Stimulated activated CD8-positive, alpha-beta memory T cell treated with anti-CD3 and anti-CD28 coated beads, Interleukin-7, amount 100 ng/mL, for 48 hours (primary cell): ENCODE measurements at places on chromosomes 4 and X.

DNA sequence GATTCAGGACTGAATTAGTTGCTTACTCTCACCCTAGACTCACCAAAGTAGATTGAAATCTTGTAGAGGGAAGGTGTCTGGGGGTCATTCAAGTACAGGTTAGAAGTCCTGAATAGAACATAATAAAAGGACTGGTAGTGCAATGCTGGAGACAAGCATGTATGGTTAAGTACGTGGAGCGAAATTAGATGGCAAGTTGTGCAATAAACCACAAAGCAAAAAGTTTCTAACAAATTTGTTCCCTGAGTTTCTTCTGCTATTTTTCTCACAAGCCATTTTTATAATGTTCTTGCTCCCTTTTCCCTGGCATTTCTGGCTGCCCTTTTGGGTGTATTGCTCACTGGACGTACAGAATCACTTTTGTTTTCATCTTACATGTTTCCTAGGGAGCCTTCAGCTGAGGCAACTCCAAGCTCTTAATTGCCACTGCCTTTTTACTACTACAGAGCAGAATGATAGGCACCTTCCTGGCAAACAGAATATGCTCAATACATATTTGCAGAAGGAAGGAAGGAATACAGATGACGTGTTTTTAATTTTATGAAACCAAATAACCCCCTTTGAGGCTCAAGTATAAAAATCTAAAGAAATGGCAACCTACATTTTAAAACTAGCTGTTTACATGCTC lies 23.4 kb downstream of the LANCL3 start:
- no peak for DNase-seq

DNA sequence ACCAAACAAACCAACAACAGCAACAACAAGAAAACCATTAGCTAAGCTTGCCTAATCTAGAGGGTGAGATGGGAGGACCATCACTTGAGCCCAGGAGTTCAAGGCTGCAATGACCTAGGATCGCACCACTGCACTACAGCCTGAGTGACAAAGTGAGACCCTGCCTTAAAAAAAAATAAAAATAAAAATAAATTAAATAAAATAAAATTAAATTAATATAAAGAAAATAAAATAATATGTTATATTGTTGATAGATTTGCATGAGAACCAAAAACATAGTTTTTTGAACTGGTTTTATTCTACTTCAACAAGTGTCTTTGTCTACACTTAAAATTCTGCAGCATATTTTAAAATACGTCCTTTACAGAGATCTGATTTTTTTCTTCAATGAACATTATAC lies 2683.1 kb downstream of the ARAP2 start:
- no peak for DNase-seq

GRCh38 chr4:167956676-167957075 lies 135.7 kb upstream of the ANXA10 start:
- DNase-seq, result no peak

DNA sequence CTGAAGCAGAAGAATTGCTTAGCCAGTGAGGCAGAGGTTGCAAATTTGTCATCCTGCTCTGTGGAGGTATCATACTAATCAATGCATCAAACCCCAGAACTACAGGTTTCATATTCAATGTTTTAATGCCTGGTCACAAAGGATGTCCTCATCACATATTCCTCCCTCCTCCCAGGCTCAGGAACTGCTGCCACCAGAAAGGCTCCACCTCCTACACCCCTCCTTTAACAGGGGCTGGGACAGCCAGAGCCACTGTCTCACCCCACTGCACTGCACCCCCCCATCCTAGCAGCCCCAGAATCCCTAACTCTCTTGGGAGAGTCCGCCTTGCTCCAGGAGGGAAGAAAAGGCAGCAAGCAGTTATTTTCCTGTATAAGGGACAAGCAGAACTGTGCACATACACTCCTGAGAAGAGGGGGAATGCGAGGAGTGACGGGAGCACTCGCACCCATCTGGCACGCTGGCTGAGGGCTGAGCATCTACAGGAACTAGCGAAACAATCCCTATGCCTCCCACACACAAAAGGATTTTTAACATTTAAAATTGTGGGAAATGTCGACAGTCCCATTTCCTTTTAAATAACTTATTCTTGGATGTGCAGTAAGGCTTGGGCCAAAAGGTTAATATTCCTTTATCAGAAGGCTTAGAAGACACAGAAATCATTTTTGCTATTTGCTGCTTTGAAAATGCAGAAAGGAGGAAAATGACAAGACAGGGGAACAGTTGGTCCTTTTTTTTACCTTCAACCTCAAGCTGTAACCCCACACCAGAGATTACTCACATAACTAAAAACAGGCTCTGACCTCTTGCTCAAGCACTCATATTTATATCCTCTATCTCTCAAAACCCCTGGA lies 27.8 kb downstream of the CD99L2 start:
- no peak for DNase-seq

DNA sequence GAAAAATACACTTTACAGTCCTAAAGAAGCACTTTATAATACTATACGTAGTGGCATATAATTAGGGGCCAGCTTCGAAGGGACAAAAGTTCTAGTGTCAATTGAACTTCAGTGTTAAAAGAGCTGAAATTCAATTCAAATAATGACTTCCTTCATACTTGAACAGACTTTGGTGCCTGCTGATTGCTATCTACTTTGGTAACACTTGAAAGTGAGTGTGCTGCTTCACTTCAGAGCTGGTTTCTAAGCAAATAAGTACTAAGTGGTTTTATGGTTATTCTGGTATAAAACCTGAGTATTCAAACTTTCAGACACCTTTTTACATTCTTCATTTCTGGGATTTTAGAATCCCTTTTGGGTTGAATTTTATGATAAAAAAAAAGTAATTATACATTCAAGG lies 107.0 kb downstream of the SLC4A4 start:
- no peak for DNase-seq

DNA sequence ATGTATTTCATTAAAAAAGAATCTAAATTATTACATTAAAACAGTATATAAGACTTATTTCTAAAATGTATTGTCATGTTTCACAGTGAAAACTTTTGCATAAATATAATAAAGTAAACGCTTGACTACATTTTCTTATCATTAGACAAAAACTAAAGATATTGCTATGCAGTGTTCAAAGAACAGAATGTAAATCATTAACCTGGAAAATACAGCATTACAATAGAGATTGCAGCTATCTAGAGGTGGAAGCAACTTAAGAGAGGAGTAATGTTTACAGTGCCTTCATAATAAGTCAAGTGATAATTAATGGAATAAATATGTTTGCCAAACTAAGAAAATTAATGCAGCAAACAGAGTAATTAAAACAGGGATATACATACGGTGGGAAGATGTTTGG lies 940.9 kb downstream of the FSTL5 start:
- DNase-seq, result no peak

GRCh38 chrX:130825525-130825924 lies 77.5 kb downstream of the ENOX2 start:
- DNase-seq, result no peak

GRCh38 chr4:83552083-83552482 lies 16.2 kb downstream of the GPAT3 start:
- DNase-seq, result no peak

DNA sequence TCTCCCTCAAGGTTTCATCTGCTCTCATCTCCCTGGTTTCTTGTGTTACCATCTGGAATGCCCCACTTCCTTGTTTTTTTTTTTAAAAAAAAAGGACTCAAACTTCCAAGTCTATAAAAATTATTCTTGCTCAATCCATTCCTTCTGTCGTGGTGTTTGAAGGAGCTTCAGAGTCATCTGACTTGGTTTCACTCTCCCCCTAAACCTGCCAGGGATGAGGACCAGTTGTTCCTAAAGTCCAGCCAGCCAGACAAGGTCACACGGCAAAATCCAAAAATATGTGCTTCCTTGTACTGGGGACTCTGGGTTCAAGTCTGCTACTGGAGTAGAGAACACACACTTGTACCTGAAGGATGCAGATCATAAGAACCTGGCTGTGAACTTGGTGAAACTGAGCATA lies 84.5 kb upstream of the GPM6B start:
- no peak for DNase-seq

DNA sequence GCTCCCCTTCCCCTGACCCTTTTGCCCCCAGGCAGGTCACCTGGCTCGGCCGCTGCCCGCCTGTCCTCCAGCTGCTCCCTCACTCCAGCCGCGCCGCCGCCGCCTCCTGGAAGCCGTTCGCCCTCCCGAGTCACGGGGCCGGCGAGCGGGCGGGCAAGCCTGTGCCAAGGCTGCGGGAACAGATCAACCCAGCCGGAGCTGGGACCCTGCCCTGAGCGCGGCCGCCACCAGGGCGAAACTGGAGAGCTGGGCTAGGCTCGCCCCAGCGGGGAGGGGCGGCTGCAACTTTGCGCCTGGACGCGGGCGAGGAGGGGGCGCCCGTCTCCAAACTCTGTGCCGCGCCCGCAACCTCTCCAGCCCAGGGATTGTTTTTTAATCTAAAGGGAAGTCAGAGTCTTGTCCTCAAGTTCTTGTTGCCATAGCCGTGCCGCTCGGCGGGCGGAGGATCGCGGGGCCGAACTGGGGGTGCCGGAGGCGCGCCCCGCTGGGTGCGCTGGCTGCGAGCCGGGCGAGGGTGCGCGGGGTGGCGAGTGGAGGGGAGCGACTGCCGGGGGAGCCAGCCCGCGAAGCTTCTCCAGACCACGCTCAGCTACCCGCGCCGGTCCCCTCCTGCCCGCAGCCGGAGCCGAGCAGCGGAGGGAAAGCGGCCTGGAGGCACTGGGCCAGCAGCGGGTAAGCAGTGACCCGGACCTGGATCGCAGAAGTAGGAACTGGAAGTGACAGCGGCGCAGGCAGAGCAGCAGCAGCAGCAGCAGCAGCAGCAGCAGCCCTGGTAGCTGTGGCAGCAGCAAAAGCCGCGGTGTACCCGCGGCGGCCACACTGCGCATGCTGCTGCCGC lies 13.4 kb downstream of the ARHGEF6 start:
- DNase-seq, result peak; percentile 17

GRCh38 chr4:10321931-10322330 lies 135.3 kb downstream of the ZNF518B start:
- no peak for DNase-seq

GRCh38 chr4:101306225-101306624 lies 41.1 kb downstream of the PPP3CA start:
- no peak for DNase-seq

GRCh38 chrX:135295944-135296305 lies 13.4 kb upstream of the ETDC start:
- DNase-seq, result no peak

DNA sequence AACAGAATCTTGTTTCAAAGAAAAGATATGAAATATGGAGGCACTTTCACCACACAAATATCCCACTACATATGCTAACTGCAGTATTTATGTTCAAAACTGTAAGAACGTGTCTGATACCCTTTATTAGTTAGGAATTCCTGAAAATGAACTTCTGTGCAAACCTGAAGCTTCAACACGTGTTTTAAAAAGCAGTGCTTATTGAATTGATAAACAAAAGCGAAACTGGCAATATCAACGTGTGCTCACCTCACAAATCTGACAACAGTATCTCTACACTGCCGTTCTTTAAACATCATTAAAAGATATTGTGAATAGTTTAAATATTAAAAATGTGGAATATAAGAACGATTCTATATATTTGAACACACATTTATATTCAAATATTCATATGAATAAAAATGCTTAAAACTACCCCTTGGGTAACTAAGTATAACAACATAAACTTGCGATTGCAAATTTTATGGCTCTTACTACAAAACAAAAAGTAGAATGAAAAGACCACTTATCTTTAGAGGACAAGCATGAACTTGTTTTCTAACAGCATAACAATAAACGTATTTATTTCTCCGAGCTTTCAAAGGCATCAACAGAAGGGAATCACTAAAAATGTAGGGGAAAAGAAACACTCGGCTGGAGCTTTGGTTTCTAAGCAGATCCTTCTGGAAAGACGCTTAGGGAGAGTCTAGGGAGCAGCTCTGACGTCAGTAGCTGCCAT lies at the start of gene LRP2BP:
LRP2BP (minus strand) TSS at position 687 of the 718 bp plus-strand sequence. CDS start 17,738 bp downstream, outside the sequence.
- no peak for DNase-seq

DNA sequence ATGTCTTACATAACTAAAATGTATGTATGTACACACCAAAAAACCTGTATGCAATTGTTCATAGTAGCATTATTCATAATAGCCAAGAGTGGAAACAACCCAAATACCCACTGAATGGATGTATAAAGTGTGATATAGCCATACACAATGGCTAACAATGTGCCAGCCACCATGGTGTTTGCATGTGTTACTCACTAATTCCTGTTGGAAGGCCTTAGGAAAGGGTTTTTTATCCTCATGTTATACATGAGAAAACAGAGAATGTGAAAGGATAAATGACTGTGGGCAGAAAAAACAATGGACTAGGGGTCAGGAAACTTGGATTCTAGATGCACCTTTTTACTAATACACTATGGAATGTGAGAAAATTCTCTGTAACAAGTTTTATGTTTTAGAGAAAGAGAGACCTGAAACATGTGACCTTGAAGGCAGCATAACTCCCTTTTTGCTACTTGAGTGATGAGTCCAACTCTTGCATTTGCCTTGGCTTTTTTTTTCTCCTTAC lies 55.7 kb downstream of the TIGD2 start:
- no peak for DNase-seq

- DNase-seq, result peak; percentile 82
Measured at GRCh38 chrX:7147978-7148854, at the start of gene PUDP. PUDP (minus strand) TSS chrX:7148153; CDS start chrX:7148113, 40 bp downstream.

- DNase-seq, result no peak
Measured at GRCh38 chr4:174230148-174230547, 53.3 kb downstream of the FBXO8 start.

DNA sequence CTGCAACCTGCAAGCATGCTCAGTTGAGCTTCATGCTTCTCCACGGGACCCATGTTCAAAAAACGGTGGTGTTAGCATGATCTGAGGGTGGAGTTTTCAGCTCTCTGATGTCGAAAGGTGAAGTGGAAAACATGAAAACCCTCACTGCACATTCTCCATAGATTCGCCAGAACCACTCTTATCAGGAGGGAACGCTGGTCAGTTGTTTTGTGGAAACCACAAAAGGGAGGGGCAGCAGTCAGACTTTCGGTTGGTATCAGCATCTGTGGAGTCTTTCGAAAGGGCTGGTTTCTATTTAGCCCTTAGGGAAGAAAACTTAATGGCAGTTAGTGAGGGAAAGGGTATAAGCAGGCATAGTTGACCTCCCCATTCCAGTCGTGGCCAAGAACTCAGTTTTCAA lies 12.6 kb downstream of the PPA2 start:
- no peak for DNase-seq

- DNase-seq, result no peak
Measured at GRCh38 chrX:35890699-35891098, 28.8 kb upstream of the CFAP47 start.

- no peak for DNase-seq
Measured at GRCh38 chrX:137354851-137355250, 211.1 kb upstream of the ZIC3 start.

GRCh38 chr4:101122019-101122418 lies 225.3 kb downstream of the PPP3CA start:
- DNase-seq, result no peak

GRCh38 chr4:41530741-41531140 lies 7.2 kb upstream of the LIMCH1 start:
- no peak for DNase-seq

DNA sequence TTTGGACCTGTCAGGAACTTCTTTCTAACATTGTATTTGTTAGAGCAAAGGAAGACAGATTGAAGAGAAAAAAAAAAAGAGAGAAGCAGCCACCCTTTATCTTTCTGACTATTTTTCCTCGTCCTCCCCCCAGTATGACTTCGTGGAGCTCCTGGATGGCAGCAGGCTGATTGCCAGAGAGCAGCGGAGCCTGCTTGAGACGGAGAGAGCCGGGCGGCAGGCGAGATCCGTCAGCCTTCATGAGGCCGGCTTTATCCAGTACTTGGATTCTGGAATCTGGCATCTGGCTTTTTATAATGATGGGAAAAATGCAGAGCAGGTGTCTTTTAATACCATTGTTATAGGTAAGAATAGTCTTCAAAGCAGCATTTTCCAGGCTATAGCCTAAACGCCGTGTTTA lies 237.7 kb downstream of the DCTD start:
- no peak for DNase-seq
